DMS79 treated with DMSO at 0.1 percent for 48 hours (cell line): ENCODE measurements at places on chromosomes 16 and 17.

- no peak for DNase-seq
These were observed 13.7 kb downstream of the B9D1 start for GRCh38 chr17:19348806-19349205.

GRCh38 chr17:66605541-66605940 lies 229.4 kb upstream of the CACNG5 start:
- no peak for DNase-seq

GRCh38 chr16:10852286-10852685 lies 24.7 kb upstream of the CIITA start:
- no peak for DNase-seq

DNA sequence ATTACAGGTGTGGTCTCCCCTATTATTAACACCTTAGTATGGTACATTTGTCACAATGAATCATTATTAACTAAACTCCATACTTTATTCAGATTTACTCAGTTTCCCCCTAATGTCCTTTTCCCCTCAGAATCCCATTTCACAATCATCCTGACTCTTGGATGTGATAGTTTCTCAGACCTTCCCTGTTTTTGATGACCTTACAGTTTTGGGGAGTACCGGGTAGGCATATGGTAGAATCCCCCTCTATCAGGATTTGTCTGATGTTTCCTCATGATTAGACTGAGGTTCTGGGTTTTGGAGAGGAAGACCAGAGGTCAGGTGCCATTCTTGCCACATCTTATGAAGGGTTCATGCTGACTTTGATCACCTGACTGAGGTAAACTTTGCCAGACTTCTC lies 6.0 kb upstream of the ASB16 start:
- no peak for DNase-seq

DNA sequence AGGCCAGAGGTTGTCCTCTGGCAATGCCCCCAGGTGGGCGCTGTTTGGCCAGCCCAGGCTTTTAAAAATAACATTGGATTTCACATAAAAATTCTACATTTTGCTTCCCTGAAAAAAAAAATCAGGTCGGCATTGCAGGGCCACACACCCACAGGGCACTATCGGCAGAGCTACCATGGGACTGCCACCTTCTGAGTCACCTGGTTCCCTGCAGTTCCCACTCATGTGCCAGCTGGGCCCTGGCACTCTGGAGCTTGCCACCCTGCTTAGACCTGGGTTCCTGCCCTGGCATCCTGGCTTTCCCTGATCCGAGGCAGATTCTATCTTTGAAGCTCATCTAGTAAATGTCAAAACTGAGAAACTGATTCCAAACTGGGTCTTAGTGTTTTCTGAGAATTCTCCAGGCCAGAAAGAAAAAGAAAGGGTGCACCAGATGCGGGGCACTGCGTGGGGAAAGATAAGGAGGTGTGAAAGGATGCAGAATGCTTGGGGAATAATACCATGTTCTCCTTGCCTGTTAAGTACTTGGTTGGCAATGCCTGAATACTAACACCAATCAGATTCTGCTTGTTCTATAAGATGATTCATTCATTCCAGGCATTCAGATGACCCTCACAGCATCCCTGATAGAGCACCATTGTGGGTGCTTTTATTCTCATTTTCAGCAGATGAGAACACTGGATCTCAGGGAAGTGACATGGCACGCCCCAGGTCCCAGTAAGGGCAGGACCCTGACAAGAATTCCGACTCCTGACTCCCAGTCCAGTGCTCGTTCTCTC lies 51.8 kb downstream of the RAI1 start:
- DNase-seq = no peak

DNA sequence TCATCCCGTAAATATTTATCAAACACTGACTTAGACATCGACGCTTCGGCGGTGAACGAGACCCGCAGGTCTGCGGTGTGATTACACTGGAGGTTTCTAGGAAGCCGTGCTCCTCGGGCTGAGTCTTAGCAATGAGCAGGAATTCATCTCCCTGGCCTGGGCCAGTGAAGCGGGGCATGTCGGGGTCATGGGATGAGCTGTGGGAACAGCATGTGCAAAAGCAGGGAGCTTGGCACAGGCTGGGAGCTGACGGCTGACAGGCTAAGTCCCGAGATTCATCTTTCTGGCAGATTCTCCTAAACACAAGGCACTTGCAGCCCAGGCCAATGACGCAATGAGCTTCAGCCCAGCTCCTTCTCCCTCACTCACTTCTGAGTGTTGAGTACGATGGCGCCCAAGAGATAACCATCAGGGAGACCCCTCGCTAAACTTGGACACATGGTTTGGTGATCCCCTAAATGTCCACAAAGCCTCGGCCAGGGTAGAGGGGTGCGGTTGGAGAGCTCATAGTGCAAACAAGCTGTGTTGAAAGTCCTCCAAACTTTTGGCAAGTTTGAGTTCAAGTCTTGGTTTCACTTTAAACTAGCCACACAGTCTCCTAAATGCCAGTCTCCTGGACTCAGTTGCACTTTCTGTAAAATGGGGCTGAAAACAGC lies 12.8 kb downstream of the CRISPLD2 start:
- no peak for DNase-seq

- peak; percentile 59 for DNase-seq
These were observed 14.4 kb downstream of the ASPSCR1 start for GRCh38 chr17:81991684-81992305.

- DNase-seq = no peak
These were observed 26.9 kb downstream of the RGS9 start for GRCh38 chr17:65163990-65164495.

DNA sequence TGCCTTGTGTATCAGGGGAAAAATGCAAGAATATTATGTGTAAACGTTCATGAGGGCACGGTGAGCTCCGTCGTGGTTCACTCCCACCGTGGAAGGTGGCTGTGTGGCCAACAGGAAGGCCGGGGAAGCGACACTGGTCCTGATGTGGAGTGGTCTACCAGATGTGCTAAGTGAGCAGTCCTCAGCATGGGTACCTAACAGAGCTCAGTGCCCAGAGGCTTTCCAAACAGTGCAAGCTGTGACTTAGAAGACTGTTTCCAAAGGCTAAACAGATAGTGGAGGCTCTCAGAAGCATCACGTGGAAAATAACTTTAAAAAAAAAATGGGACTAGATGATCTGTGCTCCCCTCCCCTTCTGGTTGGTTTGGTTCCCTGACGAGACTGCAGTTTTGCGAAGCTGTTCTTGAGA lies 199.3 kb upstream of the CHMP6 start:
- DNase-seq = no peak

DNA sequence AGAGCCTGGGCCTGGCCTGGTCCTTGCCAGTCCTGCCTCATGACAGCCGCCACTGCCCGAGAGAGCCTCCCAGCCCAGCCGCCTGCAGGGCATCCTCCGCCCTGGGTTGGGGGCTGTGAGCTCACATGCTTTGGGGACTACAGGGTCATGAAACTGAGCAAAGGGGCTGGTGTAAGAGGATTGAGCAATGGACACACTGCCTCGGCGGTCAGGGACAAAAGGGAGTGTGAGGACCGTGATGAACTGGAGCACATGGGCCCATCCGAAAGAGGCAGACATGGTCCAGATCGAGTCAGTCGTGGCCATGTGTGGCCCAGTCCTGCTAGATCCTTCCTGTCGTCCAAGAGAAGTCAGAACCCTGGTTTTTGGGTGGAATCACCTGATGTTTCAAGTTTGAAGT lies 52.3 kb downstream of the GSG1L start:
- DNase-seq = no peak

DNA sequence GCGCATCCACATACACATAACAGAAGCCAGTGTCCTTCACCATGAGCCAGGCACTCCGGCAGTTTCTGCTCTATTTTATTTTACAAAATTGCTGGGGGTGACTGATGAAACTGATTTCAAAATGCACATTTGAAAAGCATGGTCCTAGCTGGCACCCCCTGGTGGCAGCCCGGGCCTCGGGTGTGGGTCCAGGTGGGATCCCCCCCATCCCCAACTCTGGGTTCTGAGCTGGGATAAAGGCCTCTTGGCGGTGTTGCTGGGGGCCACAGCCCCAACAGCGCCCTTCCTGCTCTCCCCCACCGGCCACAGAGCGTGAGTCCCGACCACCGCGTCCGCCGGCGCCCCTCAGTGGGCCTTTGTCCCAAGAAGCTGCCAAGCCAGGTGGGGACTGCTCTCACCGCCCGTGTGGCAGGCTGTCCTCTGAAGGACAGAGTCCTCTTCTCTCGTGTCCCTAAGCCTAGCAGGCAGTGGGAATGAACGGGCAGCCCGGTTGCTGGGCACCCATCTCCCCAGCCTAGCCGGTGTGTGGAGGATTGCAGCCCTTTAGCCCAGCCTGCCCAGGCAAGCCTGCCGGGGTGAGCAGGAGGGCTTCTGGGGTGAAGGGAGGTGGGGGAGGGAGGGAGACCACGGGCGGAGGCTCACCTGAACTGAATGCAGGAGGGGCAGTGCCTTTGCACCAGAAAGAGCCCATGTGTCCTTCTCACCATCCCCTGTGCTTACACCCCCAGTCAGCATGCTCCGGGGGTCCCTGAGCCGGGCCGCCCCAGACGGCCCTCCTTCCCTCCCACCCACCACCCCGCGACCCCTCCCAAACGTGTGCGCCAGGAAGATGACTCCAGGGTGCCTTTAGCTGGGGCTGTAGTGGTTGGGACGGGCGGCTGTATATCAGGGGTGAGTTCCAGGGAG lies 898 bp downstream of the SNAI3 start:
- DNase-seq = no peak

GRCh38 chr16:80693553-80693952 lies 110.8 kb downstream of the CDYL2 start:
- no peak for DNase-seq

- DNase-seq = no peak
These were observed 9.5 kb downstream of the HOXB4 start for GRCh38 chr17:48568499-48569239.

DNA sequence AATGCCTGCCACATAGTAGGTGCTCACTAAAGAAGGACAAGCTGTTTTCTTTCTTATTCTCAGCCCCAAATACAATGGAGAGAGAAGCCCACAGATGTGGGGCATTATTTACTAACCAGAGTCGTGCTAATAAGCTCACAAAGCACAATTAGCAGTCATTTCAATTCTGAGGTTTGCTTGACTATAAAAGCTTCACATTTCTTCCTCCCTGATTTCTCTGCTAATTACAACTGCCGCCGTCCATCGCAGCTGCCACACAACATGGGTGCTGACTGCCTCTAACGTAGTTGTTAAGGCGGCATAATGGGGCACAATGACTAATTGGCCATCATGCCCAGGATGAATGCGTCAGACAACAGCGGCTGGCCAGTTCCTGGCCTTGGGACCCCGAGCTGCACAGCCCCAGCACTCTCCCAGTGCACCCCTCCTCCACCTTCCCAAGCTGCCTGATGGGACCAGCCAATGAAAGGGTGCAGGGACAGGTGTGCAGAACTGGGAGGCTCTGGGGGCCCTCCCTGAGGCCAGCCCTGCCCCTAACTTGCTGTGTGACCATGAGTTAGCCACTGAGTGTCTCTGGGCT lies 109.2 kb downstream of the CCT6B start:
- DNase-seq = no peak

GRCh38 chr17:44854192-44854591 lies 6.5 kb downstream of the HIGD1B start:
- DNase-seq = no peak

DNA sequence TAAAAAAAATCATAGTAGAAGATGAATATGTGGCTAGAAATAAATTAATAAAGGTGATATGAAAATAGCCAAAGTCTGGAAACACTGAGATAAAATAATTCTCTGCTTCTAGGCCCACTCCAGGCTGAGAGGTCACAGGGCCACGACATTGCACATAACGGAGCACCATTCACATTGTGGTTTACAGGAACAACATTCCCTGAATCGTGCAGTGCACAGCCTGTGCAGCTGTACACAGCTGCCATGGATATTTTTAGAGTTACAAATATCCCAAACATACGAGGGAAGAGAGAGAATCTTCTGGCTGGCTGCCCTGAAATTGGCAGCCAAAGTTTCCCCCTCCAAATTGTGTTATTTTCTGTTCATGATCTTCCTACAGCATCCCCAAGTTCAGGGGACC lies 68.8 kb downstream of the GSG1L start:
- no peak for DNase-seq

DNA sequence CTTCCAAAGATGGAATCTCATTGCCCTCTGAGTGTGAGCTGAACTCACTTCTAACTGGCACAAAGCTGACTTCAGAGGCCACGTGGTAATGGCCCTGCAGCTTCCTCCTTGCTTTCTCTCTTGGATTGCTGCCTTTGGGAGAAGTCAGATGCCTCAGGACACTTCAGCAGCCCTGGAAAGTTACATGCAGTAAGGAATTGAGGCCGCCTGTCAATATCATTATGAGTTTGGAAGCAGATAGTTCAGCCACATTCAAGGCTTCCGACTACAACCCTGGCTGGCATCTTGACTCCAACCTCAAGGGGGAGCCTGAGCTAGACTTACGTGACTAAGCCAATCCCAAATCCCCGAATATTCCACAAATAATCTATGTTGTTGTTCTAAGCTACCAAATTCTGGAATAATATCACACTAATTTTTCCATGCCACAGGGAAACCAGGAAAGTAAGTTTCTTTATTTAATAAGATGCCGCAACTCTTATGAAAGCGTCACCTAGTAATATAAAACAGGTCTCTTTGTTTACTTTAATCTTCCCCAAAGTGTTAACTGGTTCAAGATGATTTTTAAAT lies 13.6 kb downstream of the CEP20 start:
- no peak for DNase-seq

- peak; percentile 81 for DNase-seq
These were observed 466.6 kb upstream of the ERCC4 start for GRCh38 chr16:13453325-13453724.

- no peak for DNase-seq
These were observed 117.9 kb upstream of the GPR139 start for GRCh38 chr16:20191566-20191965.

GRCh38 chr17:74219576-74220133 lies 6.3 kb downstream of the TTYH2 start:
- no peak for DNase-seq

DNA sequence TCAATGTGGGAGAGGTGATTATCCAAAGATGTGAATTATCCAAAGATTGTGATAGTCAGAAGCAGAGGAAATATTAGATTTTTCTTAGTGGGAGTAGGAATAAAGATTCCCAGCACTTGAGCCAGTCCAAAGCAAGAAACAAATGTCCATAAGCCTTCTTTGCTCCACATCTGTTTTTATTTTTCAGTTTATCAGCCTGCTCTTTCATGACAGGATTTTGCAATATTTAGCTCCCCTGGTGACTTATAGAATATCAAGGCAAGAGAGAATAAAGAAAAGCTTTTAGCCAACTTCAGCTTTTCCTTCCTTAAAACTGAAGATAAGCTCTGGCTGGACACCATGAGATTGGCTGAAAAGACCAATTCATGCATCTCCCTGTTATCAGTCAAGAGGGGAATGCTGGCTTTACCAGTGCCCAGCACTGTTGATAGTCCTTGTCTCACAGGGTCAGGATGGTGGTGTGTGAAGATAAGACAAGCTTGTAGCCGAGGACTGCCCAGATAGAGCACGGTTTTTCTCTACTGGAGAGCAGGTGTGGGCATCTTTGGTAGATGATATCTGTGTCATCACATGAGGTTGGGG lies 706.5 kb downstream of the KCNJ2 start:
- DNase-seq = no peak

GRCh38 chr17:60249290-60249826 lies 99.6 kb downstream of the CA4 start:
- no peak for DNase-seq
